ENCODE measurements at places on chromosomes 13 and 19. TPM values are rescaled to one million over a fixed set of nuclear protein-coding genes. Genes with fewer than 3 reads are reported as not detected.

The GJB2 gene
- 0.64 TPM for total RNA-seq

The SIGLEC5 gene
- total RNA-seq = not detected

The CEACAM4 gene
- not detected for total RNA-seq

The DNASE2 gene
- total RNA-seq = 17.2 TPM

The CATSPERD gene
- total RNA-seq = not detected

The FCGBP gene
- total RNA-seq = 0.06 TPM

The ERFL gene
- total RNA-seq = not detected

The KLK14 gene
- not detected for total RNA-seq

The APBA3 gene
- total RNA-seq = 19.3 TPM

All from LHCN-M2 (cell line).